ENCODE measurements at places on chromosomes 7 and 10.

DNA sequence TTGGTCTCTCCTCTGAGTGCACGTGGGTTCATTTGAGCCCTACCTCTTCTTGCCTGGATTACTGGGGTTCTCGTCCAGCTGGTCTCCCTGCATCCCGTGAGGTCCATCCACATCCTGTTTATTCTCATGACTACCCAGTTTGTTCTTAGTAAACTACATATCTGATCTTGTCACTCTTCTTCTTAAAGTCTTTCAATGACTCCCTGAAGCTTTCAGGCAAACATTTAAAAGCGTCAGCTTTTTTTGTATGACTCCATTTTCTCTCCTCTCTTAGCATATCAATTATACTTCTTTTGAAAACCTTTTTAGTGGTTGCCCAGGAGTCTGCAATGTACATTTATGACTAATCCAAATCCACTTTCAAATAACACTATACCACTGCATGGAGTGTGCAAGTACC is 7.5 kb downstream of the SFXN2 start:
- DNase-seq, result no peak

DNA sequence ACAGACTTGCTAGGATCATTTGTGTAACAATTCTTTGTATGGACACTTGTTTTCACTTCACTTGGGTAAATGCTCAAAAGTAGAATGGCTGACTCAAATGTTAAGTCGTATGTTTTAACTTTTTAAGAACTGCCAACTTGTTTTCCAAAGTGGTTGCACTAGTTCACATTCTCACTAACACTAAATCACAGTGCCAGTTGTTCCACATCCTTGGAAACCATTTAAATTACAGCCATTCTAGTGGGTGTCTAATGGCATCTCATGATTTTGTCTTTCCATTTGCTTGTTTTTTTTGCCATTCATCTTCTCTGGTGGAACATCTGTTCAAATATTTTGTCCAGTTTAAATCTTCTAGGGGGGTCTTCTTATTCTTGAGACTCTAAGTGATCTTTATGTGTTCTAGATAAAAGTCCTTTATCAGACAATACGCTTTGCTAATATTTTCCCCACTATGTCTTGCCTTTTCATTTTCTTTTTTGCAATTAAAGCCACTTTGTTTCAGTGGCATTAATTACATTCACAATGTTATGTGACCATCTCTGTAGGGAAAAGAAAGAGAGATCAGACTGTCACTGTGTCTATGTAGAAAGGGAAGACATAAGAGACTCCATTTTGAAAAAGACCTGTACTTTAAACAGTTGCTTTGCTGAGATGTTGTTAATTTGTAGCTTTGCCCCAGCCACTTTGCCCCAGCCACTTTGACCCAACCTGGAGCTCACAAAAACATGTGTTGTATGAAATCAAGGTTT is 63.9 kb downstream of the ITGB1 start:
- DNase-seq, result no peak

GRCh38 chr10:48498940-48499510 is 105.8 kb downstream of the ARHGAP22 start:
- DNase-seq, result no peak

- no peak for DNase-seq
Observed at GRCh38 chr10:81848514-81848913, 26.5 kb upstream of the NRG3 start.

DNA sequence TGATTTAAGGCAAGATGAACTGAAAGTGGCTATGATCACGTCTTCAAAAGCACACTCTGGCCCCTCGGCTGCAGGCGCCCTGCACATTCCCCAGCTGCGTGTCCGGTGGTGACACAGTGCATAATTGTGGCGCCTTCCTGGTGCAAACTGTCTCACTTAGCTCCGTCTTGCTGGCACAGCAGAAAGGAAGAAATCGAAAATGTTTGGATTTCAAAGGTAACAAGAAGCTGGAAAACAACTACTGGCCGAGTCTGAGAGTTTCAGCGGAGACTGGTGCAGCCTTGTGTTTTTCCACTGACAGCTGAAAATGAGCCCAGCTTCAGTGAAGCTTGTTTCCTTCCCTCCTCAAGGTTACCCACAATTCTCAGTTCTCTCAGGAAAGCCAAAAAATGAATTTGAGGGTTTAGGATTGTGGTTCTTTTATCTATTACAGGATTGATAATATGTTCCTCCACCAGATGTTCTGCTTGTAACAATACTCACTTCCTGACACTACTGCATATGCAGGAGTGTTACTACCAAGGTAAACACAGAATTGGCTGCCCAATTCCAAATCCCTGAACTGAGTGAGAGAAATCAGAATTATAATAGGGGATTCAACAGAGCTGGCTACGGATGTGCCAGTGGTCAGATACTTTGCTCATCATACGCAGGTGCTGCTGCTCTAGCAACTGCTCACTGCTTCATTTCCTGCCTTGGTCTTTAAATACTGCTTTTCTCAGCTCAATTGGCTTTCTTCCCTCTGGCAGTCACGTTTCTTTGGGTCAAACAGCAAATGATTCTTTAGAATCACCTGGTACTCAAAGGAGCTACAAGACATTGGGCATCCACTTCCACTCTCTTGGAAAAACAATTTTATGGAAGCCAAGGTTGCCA is 63.7 kb downstream of the TRUB1 start:
- DNase-seq, result peak; percentile 65

DNA sequence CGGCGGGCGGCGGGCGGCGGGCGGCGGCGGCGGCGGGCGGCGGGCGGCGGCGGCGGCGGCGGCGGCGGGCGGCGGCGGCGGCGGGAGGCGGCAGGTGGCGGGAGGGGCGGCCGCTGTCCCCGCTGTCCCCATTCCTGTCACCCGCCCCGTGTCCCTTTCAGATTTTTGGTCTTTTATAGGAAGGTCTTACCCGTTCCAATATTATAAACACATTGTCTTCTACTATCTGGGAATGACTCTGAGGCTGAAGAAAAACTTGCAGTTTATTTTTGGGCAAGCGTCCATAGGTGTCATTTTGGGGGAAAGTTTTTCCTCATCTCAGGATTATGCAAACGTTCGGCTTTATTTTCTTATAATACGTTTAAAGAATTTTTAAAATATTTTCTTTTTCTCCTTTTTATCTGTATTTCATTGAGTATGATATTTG is 578 bp downstream of the ZNF713 start:
- DNase-seq, result no peak

- DNase-seq, result no peak
Observed at GRCh38 chr7:28267012-28267411, 86.4 kb upstream of the JAZF1 start.

DNA sequence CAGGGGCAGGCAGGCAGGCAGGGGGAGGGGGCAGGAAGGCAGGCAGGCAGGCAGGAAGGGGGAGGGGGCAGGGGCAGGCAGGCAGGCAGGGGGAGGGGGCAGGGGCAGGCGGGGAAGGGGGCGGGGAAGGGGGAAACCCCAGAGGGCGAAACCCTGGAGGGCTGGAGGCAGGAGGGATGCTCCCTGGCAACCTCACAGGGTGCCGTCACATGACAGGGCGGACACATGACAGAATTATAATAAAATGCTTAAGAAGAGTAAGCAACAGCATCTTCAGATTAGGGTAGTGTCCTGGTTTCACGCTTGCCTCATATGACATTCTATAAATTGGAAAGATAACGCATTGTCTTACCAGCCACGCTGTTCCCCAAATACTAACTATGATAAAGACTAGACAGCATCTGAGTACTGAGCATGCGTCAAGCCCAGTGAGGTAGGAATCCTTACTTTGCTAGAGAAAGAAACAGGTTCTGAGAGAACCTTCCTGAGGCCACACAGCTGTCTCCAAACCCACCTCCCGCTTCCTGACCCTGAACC is 131.6 kb downstream of the DIP2C start:
- DNase-seq, result no peak

DNA sequence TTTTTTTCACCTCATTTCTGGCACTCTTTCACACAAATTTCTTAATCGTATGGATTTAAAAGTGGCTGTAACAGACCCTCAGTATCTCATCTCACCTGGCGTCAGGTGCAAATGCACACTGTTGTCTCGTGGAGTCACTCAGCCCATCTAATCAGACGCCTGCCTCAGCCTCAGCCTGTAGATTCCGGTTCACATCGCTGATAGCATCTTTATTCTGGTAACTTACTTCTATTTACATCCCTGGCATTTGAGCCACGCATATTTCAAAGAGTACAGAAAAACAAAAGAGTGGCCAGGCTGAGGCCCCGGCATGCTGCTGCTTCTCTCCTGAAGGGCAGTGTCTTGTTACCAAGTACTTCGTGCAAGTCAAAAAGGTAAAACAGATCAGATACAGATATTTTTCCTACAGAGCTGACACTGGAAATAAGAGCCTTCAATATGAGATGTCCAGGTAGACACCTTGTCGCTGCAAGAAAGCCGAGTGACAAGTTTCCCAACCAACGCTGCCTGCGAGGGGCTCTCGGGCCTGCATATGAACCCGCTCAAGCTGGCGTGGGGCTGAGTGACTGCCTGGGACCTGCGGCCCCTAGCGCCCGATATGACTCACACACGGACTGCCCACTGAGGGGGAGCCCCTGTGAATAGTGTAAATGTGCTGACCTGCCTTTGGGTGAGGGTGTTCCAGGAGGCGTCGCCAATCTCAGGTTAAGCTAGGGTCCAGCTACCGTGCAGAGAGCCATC is 4.3 kb downstream of the VIPR2 start:
- DNase-seq, result no peak

DNA sequence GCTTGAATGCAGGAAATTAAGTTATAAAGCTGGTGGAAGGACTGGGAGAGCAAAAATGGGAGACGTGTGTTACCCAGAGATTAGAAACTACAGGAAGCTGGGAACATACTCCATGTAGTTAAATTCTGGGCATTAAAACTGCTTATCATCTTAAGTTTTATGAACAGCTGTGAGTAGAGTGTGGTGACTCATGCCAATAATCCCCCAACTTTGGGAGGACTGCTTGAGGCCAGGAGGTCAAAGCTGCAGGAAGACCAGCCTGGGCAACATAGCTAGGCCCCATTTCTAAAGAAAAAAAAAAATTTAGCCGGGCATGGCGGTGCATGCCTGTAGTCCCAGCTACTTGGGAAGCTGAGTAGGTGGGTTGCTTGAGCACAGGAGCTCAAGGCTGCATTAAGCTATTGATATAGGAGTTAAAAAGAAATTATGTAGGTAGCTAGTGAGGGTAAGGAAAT is 56.2 kb upstream of the SEPHS1 start:
- DNase-seq, result no peak

DNA sequence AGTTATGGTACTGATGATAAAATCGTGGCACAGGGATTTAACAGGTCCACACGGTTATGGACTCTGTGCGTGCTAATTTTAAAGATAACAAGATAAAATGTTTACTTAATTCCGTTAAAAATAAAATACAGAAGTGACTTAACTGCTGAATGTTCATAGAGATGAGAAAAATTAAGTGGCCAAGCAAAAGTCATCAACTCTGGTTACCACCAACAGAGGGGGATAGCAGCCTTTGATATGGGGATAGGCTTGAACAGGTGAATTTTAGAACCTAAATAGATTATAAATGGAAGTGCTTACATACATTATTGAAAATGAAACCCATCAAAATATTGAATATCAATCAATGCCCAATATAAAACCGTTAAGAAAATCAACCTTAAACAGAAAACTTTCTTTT is 245.0 kb downstream of the WDR37 start:
- no peak for DNase-seq

DNA sequence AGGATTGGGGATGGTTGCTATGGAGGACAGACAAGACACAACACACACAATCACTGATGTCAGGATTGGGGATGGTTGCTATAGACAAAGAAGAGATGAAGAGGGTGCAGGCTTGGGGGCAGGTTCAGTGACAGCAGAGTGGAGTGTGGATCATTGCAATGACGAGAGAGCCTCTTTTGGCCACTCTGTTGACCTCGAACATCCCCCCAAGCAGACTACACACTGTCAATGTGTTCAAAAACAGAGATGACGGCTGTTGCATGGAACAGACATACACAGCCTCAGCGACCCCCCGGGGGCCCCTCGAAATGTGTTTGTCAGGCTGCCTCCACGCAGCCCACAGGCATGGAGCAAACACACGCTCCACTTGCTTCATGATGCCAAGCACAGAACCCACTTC is 133.0 kb downstream of the PTPRN2 start:
- no peak for DNase-seq

GRCh38 chr7:40700653-40701421 is 566.0 kb downstream of the SUGCT start:
- DNase-seq, result no peak

DNA sequence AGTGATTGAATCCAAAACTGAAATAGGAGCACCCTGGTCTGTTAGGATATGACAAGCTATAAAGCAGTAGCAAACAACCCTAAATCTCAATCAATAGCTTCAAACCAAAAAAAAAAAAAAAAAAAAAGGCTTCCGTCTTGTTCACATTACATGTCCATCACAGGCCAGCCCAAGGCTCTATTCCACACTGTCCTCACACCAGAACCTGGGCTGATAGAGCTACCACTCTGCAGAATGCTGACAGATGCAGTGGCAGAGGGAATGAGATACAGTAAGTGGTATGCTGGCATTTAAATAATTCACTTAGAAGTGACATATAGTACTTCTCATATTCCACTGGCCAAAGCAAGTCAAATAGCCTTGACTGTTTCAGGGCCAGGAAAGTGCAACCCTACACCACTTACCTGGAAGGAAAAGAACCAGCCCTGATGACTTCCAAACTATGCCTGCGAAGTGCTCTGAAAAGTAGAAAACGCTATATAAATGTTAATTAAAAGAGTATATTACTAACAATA is 5.8 kb downstream of the CDCA7L start:
- DNase-seq, result no peak

DNA sequence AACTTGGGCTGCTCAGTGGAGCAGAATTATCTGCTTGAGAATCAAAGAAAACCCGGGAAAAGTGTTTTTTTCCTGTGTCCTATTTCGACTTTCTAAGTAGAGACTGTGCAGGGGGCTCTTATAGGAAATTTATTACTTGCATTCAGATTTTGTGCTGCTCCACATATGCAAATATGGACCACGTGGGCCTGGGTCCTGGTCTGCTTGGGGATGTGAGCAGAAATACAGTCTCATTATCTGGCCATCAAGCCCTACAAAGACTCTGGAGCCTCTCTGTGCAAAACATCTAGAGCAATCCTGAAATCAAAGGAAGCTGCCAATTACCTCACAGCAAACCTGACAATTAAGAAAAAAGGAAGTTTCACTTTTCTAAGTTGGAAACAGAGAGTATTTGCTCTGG is 216.9 kb downstream of the LRMDA start:
- DNase-seq, result no peak

DNA sequence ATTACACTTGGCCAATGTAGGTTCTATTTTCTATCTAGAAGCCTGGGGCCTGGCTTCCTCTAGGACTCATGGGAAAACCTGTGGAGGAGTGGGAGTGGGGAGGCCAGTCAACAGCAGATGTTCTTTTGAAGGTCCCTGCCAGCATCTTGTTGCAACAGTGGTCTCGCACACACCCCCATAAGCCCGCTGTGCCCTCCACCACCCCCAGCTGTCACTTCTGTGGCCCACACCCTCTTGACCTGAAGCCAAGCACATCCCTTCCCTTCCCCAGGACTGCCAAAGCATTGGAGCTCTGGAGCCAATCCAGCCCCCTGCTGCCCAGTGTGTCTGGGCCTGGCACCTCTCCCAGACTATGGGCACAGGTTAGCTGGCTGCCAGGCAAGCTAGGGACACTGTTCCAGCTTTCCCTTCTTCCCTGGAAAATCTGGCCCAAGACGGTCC is 1.9 kb upstream of the STX1A start:
- DNase-seq, result peak; percentile 71
